ENCODE measurements at places on chromosomes 2 and 18. TPM values are rescaled to one million over a fixed set of nuclear protein-coding genes. Genes with fewer than 3 reads are reported as not detected.

GAL3ST2 gene
- total RNA-seq = 0.34 TPM

SLC14A1 gene
- total RNA-seq = 2.4 TPM

ITGA4 gene
- total RNA-seq = 144 TPM

IL1R1 gene
- total RNA-seq = not detected

PLEKHH2 gene
- 0.32 TPM for total RNA-seq

DNA sequence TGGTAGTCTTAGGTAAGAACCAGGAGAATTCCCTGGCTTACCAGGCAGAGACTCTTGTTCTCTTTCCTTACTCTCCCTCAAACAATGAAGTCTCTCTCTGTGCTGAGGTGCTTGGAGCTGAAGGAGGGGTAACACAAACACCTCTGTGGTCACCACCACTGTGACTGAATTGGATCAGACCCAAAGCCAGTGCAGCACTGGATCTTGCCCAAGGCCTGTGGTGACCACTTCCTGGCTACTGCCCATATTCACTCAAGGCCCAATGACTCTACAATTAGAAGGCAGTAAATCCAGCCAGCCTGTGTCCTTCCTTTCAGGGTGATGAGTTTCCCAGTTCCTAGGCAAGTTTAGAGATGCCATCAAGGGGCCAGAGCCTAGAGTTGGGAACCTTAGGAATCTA, 706.8 kb downstream of the SLC4A3 start:
- no peak for DNase-seq

DNA sequence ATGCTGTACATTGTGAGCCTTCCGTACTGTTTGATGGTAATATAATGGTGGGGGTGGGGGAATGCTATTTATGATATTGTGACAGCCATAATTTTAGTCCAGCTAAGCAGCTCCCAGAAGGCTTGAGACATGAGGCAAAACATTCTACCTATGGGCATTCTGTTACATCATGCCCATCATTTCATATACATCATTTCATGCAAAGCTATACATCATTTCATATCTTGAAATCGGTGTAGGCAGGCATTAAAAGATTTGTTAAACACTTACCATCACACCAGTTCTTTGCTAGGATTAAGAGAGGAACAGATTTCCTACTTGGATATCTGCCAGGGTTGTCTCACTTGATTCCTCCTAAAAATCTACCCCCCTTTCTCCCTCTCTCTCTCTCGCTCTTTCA, 84.5 kb downstream of the COL5A2 start:
- DNase-seq = no peak

DNA sequence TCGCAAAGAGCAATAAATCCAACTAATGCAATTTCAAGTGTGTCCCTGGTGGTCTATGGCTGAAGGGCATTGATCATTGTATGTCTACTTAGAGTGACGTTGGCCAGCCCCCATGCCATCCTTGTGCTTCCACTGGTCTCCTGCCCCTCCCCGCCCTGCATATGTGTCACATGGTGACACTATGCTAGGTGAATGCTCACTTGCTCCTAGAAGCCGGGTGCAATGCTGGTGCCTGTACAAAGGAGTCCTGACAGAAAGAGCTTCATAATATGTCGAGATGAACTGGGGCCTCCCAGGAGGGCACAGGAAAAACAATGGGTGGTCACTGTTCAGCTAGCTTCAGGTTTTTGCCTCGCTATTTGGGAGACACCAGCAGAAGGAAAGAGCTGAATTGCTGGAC, 5.9 kb upstream of the TRABD2A start:
- DNase-seq = peak; percentile 18

- DNase-seq = no peak
These were observed at the start of gene FNDC4 for GRCh38 chr2:27494944-27495554. TSS of gene FNDC4 (minus strand) at chr2:27495200. CDS start at chr2:27494679, 521 bp downstream.

DNA sequence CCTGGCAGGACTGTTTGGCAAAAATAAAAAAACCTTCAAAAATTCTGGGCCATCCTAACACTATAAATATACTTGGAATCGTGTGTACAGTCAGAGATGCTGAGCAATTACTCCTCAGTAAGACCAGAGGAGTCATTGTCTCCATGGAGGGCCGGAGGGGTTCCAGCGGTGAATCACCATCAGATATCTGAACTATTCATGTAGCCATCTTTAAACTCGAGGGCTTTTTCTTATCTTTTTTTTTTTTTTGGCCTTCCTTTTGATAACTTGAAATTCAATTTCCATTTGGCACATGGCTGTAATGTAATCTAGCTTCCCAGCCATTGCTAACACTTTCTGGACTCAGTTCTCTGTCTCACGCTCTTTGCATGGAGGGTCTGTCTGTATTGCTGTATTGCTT, 7.4 kb upstream of the FHL2 start:
- DNase-seq = no peak

- DNase-seq = no peak
These were observed 52.9 kb downstream of the NR4A2 start for GRCh38 chr2:156279446-156280150.

DNA sequence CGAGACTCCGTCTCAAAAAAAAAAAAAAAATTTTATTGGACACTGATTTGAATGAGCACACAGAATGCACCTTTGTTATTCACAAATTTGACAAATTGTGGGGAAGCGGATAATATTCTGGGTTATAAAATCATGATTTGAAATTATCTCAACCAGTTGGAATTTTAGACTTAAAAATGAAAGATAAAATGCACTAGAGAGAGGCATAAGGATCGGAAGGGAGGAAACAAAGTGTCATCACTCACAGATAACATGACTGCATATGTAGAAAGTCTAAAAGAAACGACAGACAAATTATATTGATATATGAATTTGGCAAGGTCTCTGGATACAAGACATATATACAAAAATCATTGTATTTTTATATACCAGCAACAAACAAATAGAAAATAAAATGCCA, 70.6 kb downstream of the CD28 start:
- DNase-seq = no peak

- DNase-seq = no peak
These were observed 16.8 kb upstream of the LYPD6 start for GRCh38 chr2:149313512-149313972.

GRCh38 chr18:80184243-80184772, 63.0 kb downstream of the PARD6G start:
- DNase-seq = no peak

DNA sequence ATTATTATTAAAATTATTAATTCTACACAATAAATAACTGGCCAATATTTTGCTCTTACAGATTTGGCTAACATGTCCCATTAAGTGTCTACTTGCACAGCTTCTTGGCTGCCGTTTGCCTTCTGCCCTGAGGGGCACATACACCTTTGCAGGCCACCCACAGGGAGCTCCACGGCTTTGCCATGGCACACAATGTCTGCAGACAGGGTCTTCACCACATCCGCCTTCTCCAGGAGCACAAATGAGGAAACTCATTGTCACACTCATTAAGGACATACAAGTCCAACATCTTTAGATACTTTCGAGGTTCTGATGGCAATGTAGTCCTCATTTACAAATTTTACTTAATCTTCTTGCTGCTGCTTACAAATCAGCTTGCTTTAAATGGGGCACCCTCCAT, 45.6 kb downstream of the LONRF2 start:
- no peak for DNase-seq

All from activated CD8-positive, alpha-beta T cell treated with anti-CD3 and anti-CD28 coated beads, Interleukin-2, amount 10 ng/mL, durations not matched to agents 7 days and 5 days (primary cell).